Thoracic aorta (tissue), 2 donors: ENCODE measurements at places on chromosomes 12 and 14.

DNA sequence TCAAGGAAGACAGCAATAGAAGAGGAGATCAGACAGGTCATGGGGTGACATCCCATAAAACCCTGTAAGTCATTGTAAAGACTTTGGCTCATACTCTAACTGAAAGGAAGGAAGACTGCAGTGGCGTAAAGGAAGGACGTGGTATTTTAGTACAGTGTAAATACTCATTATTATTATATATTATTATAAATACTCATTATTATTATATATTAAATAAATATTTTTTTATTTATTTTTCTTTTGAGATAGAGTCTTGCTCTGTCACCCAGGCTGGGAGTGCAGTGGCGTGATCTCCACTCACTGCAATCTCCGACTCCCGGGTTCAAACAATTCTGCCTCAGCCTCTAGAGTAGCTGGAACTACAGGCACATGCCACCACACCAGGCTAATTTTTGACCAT, 15.1 kb upstream of the LRP10 start:
- no peak overlapping the region for H3K4me3 ChIP-seq
- no peaks in the 10 kb centered on the region for H3K36me3 ChIP-seq
- DNase-seq: no peak
- H3K27ac ChIP-seq: no peak overlapping the region
- no peaks in the 10 kb centered on the region for H3K27me3 ChIP-seq
- H3K4me1 ChIP-seq: peaks cover 31% of the 10 kb centered on the region

DNA sequence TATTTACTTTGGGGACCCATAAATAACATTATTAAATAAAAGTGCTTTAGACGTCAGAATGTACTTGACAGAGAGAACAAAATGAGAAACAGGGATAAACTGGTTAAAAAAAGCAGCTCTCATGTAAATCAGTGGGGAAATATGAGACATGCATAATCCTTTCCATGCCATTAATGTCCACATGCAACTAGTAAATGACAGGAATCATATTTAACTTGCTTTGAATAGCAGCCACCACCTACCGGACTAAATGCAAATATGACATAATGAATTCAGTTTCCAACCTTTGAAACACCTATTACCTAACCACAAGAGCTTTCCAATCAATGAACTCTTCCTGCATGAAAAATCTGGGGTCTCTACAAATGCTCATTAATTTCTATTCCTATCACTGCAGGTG, 19.6 kb downstream of the FGD6 start:
- no peak for DNase-seq
- no peaks in the 10 kb centered on the region for H3K27me3 ChIP-seq
- H3K4me3 ChIP-seq: no peak overlapping the region
- no peak overlapping the region for H3K27ac ChIP-seq
- H3K36me3 ChIP-seq: no peaks in the 10 kb centered on the region
- peaks cover 29% of the 10 kb centered on the region for H3K4me1 ChIP-seq

- DNase-seq: no peak
- H3K27ac ChIP-seq: peak overlapping the region; percentile 68
- H3K4me3 ChIP-seq: no peak overlapping the region
- H3K27me3 ChIP-seq: no peaks in the 10 kb centered on the region
- no peaks in the 10 kb centered on the region for H3K36me3 ChIP-seq
These were observed 76.9 kb upstream of the REP15 start for GRCh38 chr12:27619308-27619707.

DNA sequence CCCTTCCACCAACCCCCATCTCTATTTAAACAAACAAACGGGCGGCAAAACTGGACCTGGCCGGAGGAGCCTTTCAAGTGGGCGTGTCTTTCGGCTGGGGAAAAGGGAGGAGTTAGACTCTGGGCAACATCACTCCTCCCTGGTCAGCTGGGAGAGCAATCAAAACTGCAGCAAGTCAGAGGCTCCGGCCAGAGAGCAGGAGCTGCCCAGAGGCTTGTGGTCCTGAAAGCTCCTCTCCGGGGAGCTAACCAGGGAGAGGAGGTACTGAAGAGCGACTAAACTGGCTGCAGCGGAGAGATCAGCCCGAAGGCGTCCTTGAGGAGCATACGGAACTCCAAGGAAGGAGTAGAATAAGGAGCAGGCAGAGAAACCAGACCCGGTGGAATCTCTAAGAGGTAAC, at the start of gene NEUROD4:
Gene NEUROD4, plus strand, starts transcription at position 191 of the 400 bp plus-strand sequence. CDS start 6,466 bp downstream, outside the sequence.
- no peak within 1 kb of the TSS for H3K27ac ChIP-seq
- no peaks in the 10 kb centered on the region for H3K36me3 ChIP-seq
- no peaks in the 10 kb centered on the region for H3K4me1 ChIP-seq
- no peak within 1 kb of the TSS for H3K4me3 ChIP-seq
- DNase-seq: no peak
- H3K27me3 ChIP-seq: no peaks in the 10 kb centered on the region

DNA sequence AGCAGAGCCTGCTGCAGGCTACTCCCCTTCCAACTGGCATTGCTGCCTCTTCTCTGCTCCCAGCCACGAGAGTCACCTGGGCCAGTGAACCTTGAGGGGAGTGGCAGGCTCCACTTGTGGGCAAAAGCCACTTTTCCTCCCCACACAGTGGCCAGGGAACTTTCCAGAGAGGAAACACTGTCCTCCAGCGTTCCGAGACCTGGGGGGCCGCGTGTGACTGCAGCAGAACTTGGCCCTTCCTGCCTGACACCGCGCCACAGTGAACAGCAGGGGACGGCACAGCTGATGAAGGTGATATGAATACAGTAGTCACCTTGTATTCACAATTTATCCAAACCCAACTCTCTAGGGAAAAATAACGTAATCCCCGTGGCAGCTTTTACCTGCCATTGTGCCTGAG, 114.9 kb downstream of the PIWIL1 start:
- DNase-seq: no peak
- H3K4me3 ChIP-seq: no peak overlapping the region
- H3K27me3 ChIP-seq: no peaks in the 10 kb centered on the region
- H3K36me3 ChIP-seq: no peaks in the 10 kb centered on the region
- no peaks in the 10 kb centered on the region for H3K4me1 ChIP-seq

- H3K27ac ChIP-seq: no peak overlapping the region
- no peak for DNase-seq
- peaks cover 43% of the 10 kb centered on the region for H3K4me1 ChIP-seq
- no peaks in the 10 kb centered on the region for H3K27me3 ChIP-seq
These were observed 37.3 kb downstream of the PPTC7 start for GRCh38 chr12:110545812-110546211.

DNA sequence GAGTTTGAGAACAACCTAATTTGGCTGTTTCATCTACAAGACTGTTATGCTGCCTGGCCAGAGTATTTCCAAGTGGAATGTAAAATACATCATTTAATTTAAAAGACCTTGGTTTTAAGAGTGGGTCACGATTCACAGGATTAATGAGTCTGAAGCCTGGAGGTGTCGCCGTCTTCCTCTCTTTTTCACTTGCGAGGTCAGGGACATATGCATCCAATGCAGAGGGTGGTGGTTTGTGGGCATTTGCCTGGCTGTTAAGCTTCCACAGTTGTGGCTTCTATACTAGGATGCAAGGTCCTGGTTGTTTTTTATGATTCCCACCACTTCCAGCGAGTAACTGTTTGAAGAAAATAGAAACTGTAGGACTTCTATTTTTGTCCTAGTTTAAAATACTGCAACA, 22.8 kb upstream of the RASSF3 start:
- no peak overlapping the region for H3K27ac ChIP-seq
- H3K4me3 ChIP-seq: no peak overlapping the region
- no peaks in the 10 kb centered on the region for H3K36me3 ChIP-seq
- DNase-seq: no peak
- peaks cover 14% of the 10 kb centered on the region for H3K4me1 ChIP-seq

- no peak overlapping the region for H3K27ac ChIP-seq
- H3K4me1 ChIP-seq: peaks cover 6% of the 10 kb centered on the region
- no peak overlapping the region for H3K4me3 ChIP-seq
- no peaks in the 10 kb centered on the region for H3K27me3 ChIP-seq
These were observed 23.8 kb upstream of the CATSPERB start for GRCh38 chr14:91755570-91756295.

GRCh38 chr14:61610900-61611299, 84.4 kb upstream of the HIF1A start:
- H3K27ac ChIP-seq: no peak overlapping the region
- no peak overlapping the region for H3K4me3 ChIP-seq
- H3K27me3 ChIP-seq: no peaks in the 10 kb centered on the region
- no peaks in the 10 kb centered on the region for H3K36me3 ChIP-seq
- DNase-seq: no peak

DNA sequence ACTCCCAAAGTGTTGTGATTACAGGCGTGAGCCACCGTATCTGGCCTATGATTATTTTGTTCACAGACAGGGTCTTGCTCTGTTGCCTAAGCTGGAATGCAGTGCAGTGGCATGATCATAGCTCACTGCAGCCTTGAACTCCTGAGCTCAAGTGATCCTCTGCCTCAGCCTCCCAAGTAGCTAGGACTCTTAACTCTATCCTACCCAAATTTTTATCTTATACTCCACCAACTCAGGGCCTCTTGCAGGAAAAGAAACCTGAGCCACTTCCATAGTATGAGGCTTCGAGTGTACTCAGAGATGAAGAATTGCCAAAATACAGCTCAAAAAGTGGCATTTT, 828 bp downstream of the MMAB start:
- peak overlapping the region; percentile 90 for H3K4me3 ChIP-seq
- peaks cover 13% of the 10 kb centered on the region for H3K36me3 ChIP-seq
- no peaks in the 10 kb centered on the region for H3K27me3 ChIP-seq
- H3K4me1 ChIP-seq: peaks cover 5% of the 10 kb centered on the region
- peak overlapping the region; percentile 70 for H3K27ac ChIP-seq
- no peak for DNase-seq

GRCh38 chr14:58598028-58598803, 39.5 kb upstream of the DACT1 start:
- no peaks in the 10 kb centered on the region for H3K4me1 ChIP-seq
- H3K27me3 ChIP-seq: no peaks in the 10 kb centered on the region
- no peaks in the 10 kb centered on the region for H3K36me3 ChIP-seq
- H3K4me3 ChIP-seq: no peak overlapping the region
- no peak for DNase-seq

DNA sequence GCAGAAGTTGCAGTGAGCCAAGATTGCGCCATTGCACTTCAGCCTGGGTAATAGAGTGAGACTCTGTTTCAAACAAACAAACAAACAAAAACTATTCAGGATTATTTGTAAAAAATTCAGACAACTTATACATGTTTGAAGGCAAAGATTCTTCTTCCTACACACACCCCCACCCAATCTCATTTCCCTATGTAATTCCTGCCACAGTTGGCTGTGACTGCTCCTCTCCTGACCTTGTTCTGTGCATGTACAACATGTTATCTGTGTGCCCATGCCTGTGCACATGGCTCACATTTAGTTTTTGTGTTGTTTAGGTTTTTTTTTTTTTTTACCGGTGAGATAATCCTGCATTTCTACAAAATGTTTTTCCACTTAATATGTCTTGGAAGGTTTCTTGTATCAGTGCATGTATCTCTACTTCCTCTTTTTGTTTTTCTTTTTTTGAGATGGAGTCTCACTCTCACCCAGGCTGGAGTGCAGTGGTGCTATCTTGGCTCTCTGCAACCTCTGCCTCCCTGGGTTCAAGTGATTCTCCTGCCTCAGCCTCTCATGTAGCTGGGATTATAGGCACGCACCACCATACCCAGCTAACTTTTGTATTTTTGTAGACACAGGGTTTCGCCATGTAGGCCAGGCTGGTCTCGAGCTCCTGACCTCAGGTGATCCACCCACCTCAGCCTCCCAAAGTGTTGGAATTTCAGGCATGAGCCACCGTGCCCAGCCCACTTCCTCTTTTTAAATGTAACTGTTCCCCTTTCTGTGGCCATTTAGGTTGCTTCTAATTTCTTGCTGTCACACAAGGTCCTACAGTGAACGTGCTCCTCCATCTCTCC, 8.7 kb downstream of the CFAP251 start:
- H3K27ac ChIP-seq: no peak overlapping the region
- H3K4me1 ChIP-seq: peaks cover 11% of the 10 kb centered on the region
- DNase-seq: no peak
- H3K27me3 ChIP-seq: no peaks in the 10 kb centered on the region
- no peaks in the 10 kb centered on the region for H3K36me3 ChIP-seq
- no peak overlapping the region for H3K4me3 ChIP-seq

- no peaks in the 10 kb centered on the region for H3K36me3 ChIP-seq
- H3K4me3 ChIP-seq: no peak overlapping the region
- H3K27ac ChIP-seq: no peak overlapping the region
- no peaks in the 10 kb centered on the region for H3K4me1 ChIP-seq
- H3K27me3 ChIP-seq: no peaks in the 10 kb centered on the region
These were observed 12.3 kb downstream of the GPR19 start for GRCh38 chr12:12683725-12684124.

DNA sequence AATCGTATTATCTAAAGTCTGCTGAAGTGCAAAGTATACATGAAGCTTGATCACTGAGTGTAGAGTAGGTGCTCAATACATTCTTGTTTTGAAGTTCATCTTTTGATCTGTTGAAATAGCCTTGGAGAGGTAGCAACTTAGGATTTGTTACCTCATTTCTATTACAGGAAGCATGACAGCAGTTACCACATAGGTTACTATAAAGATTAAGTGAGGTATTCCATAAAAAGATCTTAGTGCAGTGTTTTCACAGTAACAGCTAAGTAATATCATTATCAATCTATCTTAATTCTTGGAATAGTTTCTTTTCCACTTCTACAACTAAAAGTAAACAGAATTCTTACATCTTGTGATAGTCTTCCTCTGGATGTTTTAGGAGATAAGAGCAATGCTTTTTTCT, 50.9 kb downstream of the BTBD7 start:
- no peak for DNase-seq
- H3K4me1 ChIP-seq: no peaks in the 10 kb centered on the region
- no peaks in the 10 kb centered on the region for H3K27me3 ChIP-seq
- no peak overlapping the region for H3K27ac ChIP-seq
- H3K4me3 ChIP-seq: no peak overlapping the region
- no peaks in the 10 kb centered on the region for H3K36me3 ChIP-seq

DNA sequence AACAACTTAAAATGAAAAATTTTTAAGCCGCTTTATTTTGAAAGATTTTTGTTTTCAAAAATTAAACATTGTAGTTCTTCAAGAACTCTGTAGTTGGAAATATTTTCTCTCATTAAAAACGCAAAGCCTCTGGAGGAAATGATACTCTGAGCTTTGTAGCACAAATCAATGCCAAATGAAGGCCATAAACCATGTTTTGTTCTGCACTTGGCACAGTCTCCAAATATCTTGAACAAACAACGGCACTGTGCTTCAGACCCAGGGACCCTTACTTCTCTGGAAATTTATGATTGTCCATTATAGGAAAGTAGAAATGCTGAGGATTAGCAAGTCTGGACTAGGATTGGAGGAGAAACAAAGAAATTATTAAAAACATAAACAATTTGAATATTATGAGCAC, 160.8 kb upstream of the BMP4 start:
- H3K4me1 ChIP-seq: peaks cover 5% of the 10 kb centered on the region
- no peak for DNase-seq
- no peaks in the 10 kb centered on the region for H3K27me3 ChIP-seq
- no peak overlapping the region for H3K27ac ChIP-seq

DNA sequence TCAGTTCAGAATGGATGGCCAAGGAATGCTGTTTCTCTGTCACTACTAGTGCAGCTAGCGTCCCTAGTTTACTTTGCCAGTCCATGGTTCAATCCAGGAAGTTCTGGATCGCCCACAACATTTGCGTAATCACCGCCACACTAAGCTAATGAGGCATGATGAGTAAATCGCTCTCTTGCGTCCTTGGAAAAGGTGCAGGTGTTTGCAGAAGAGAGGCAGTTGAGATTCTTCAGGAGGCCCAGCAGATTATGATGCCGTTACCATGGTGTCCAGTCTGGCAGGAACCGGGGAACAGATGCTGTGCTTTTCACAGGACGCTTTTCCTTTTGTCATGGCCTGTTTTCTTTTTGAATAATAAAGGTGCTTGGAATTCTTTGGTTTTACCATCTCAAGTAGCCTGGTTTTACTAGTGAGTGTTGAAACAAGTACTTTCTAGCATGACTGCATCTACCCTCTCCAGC, 9.0 kb downstream of the TPH2 start:
- DNase-seq: no peak
- H3K27ac ChIP-seq: no peak overlapping the region
- no peak overlapping the region for H3K4me3 ChIP-seq
- H3K36me3 ChIP-seq: no peaks in the 10 kb centered on the region
- H3K4me1 ChIP-seq: no peaks in the 10 kb centered on the region
